ENCODE measurements at places on chromosomes 1 and 21.

DNA sequence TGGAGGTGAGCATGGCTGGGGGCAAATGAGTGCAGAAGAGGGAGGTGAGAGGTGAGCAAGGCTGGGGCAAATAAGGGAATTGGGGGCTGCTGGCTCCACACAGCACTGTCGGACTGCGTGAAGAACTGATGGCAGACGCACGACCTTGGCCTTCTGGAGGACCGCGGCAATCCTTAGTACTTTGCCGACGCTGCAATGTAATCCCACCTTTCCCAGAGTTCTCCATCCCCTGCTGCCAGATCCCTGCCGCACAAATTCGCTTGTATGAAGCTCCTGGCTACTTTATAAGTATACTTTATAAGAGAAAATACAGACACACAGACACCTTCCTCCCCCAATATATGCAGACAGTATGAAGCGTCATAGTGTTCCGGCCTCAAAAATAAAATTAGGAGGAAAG, 472.4 kb downstream of the SMYD3 start:
- no peak for DNase-seq

- DNase-seq, result no peak
Observed at GRCh38 chr21:17270229-17270628, 242.6 kb upstream of the CXADR start.

DNA sequence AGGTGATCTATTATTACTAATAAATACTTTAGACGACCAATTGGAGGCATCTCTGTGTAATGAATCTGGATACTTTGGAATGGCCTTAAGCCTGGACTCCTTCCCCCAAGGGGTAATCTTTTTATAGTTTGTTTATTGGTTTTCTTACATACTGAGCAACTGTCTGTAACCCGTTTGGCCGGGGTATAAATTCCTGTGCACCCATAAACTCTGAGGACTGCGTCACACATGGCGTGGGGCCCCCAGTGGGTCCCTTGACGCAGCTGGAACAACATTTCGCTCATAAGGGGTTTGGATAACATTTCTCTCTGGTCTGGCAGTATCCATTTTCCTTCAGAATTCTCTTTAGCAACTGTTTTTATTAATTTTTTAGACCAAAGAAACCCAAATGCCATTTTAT, 26.5 kb downstream of the SCCPDH start:
- DNase-seq, result no peak

DNA sequence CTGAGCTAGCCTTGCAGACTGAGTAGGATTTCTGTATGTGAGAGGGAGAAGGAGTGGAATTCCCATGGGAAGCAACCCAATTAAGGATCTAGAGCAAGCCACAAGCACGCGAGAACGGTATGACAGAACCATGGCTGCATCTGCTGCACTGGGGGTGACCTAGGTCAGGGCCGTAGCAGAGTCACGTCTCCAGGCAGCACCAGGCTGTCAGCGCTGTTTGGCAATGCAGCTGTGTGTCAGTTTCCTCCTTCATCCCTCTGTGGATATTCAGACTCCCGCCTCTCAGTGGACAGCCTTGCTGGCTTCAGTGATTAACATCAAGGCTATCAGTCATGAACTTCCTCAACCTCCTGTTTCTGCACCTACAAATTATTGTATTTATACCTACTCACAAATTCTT, 118.1 kb upstream of the PPP2R5A start:
- no peak for DNase-seq

- DNase-seq, result no peak
Observed at GRCh38 chr1:43225168-43225567, 44.6 kb upstream of the TMEM125 start.

DNA sequence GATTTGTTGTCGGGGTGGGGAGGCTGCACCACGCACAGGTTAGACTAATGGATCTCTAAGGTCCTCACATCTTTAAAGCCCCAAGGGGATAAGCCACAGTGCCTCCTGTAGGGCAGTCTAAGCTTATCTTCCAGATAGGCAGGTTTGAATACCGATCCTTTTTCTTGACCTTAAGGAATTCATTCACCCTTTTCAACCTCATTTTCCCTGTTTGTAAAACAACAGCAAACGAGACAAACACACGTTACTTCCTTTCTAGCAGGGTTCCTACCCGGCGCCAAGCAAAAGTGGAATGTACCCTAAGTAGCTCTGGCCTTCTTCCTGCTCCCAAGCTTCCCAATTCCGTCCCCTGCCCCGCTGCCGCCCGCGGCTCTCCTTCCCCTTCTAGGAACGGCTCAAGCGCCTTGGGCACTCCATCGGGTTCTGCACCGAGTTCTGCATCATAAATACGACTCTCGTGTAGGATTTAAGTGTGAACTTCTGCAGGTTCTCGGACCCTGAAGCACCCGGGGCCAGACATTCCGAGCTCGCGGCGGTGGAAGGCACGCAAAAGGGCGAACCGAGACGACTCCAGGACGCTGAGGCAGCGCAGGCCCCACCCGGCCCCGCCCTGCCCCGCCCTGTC, 548 bp upstream of the CDC20 start:
- DNase-seq, result no peak

DNA sequence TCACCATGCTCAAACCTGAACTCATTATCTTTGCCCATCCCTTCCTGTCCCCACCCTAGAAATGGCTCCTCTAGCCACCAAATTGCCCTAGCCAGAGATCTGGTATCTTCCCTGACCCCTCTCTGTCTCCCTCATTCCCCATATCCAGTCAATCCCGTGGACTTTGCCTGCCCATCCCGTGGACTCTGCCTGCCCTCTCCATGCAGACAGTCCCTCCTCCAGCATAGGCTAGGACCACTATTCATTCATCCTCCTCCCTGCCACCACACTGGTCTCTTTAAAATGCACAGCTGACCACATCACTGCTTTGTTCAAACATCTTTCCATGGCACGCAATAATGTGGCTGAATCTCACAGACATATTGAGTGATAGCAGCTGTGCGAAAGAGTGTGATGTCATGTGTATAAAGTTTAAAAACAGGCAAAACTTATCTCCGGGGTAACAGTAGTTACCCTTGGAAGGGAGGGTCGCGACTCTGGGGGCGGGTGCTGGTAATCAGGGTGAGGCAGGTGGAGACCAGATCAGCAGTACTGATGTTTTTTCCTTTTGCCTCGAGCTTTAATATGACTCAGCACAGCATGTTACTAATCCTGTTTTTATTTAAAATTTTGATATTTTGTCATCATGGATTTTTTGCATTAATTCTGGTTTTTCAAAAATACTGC, 4.8 kb upstream of the SLC2A1 start:
- DNase-seq, result no peak

GRCh38 chr1:228234921-228235320, 27.1 kb downstream of the OBSCN start:
- no peak for DNase-seq

GRCh38 chr1:156926175-156926574, 5.7 kb downstream of the LRRC71 start:
- no peak for DNase-seq

DNA sequence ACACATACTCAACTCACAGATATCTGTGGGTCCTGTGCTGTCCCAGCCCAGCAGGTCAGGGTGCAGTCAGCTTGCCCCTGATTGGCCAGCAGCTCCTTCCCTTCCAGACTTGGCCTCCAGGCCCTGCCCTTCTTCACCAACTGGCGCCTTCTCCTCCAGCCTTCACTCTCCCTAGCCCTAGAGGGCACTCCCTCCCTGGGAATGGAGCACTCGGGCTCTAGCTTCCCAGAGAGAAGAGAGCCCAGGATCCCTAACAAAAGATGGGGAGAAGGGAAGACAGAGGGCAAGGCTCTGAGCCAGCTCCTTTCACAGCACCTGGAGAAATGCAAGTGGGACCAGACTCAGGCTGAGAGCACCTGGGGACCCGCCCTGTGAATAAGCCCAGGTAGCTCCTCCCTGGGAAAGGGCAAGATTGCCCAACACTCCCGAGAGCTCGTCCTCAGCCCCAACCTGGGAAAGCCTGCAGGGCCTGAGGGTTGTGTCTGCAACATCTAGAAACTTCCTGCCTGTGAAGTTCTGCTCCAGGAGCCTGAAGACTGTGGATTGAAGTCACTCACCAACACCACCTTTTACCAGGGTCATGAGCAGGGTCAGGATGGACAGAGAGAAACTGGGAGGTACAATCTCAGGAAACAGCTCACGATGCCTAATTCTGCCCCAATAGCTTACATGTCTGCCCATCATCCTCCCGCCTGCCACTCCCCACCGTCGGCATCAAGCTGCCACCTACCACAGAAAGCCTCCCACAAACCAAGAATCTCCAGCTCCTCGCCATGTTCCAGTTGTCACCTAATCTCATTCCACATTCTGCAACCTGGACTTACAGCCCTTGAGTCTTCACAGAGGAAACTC, at the start of gene PGLYRP4:
PGLYRP4 (minus strand) TSS at position 331 of the 852 bp plus-strand sequence. CDS start 909 bp downstream, outside the sequence.
- DNase-seq, result no peak
